Activated naive CD4-positive, alpha-beta T cell treated with anti-CD3 and anti-CD28 coated beads, Interleukin-2, amount 50 U/mL, for 72 hours (primary cell): ENCODE measurements at places on chromosomes 1 and 21. TPM values are rescaled to one million over a fixed set of nuclear protein-coding genes. Genes with fewer than 3 reads are reported as not detected.

The GJC2 gene
- total RNA-seq = 0.86 TPM

The IL6R gene
- 8.5 TPM for total RNA-seq

The CD160 gene
- 0.64 TPM for total RNA-seq

The NUDT4B gene
- not detected for total RNA-seq

The DDOST gene
- 140 TPM for total RNA-seq

The NPPB gene
- total RNA-seq = not detected

The C1orf94 gene
- total RNA-seq = not detected

DNA sequence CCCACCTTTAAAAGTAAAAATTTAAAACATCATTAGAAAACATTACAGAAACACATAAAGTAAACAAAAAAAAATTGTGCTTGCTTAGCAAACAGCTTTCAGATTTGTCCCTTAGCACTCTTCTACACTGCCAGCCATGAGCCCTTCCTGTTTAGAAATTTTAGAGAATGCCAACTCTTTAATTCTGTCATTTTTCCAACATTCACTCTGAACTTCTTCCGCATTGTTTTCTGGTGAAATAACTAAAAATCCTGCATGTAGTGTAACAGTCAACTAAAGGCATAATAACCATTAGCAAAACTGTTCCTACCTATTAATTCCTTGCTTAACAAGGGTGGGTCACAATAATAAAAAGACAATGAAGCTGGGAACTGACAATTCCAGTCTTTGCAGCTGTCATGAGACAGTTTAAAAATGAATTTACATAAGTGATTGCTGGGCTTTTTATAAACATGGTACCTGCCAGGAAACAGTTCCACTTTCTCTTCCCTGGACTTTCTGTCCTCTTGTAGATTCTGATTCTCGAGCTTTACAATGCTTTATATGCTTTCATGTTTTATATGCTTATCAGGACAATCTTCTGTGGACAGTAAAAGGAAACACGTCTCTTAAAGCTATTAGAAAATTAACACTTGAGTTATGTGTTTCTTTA, 19.0 kb downstream of the GNG12 start:
- DNase-seq = no peak

- no peak for DNase-seq
Measured at GRCh38 chr1:202113690-202114300, 8.9 kb upstream of the GPR37L1 start.

DNA sequence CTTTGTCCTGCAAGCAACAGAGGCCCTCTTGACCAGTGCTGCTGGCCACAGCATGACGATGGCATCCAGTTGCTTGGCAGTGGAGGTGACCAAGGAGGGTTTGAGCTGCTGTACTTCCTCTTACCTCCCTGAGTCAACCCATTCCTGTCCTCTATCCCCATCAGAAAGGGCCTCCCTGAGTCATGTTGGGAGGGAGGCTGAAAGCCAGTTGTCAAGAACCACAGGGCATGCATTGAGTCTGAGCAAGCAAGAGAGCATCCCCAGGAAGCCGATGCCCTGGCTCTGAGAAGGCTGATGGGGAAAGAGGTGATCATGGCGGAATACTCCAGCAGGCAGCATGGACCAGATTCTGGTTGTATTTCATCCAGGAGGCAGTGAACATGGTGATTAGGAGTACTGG, 69.6 kb downstream of the LACTBL1 start:
- no peak for DNase-seq

- no peak for DNase-seq
Measured at GRCh38 chr1:19923137-19923952, at the start of gene PLA2G2E. TSS of gene PLA2G2E (minus strand) at chr1:19923617. CDS start at chr1:19923559, 58 bp downstream.

DNA sequence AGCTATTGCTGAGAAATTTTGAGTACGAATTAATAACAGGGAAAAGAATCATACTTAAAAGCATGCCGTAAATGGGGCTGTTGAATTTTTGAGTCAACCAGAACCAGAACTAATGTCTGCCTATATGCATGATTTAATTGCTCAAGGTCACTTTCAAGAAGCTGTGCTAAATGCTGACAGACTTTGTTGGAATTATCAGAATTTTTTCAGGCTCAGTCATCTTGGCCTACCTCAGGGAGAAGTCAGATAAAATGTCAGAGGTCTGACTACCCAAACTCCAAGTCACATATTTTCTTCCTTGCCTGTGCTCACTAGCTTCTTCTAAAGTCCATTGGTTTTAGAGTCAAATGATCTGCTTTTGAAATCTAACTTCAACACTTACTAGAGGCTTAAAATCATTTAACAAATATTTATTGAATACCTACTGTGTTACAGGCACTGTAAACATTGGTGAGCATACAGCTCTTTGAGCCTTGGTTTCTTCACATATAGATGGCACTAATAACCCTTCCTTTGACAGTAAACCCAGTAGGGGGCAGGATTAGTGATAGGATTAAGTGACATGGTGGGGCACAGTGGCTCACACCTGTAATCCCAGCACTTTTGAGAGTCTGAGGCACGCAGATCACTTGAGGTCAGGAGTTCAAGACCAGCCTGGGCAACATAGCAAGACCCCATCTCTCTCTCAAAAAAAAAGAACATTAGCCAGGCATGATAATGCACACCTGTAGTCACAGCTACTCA, 121.2 kb upstream of the SLC44A3 start:
- DNase-seq = no peak

DNA sequence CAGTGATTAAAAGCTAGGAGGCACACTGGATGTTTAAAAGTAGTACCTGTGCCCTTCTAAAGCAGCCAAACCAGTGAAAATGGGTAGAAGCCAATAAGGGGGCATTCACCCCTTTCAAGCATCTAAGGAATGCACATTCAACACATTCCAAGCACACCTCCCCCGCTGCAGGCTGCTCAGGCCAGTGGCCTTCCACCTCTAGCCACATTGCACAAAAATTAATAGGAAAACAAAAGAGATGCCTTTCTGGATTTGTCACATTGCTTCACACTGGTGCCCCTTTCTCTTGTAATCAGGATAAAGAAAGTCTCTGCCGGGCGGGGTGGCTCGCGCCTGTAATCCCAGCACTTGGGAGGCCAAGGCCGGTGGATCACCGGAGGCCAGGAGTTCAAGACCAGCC, 834.0 kb downstream of the USP25 start:
- no peak for DNase-seq

DNA sequence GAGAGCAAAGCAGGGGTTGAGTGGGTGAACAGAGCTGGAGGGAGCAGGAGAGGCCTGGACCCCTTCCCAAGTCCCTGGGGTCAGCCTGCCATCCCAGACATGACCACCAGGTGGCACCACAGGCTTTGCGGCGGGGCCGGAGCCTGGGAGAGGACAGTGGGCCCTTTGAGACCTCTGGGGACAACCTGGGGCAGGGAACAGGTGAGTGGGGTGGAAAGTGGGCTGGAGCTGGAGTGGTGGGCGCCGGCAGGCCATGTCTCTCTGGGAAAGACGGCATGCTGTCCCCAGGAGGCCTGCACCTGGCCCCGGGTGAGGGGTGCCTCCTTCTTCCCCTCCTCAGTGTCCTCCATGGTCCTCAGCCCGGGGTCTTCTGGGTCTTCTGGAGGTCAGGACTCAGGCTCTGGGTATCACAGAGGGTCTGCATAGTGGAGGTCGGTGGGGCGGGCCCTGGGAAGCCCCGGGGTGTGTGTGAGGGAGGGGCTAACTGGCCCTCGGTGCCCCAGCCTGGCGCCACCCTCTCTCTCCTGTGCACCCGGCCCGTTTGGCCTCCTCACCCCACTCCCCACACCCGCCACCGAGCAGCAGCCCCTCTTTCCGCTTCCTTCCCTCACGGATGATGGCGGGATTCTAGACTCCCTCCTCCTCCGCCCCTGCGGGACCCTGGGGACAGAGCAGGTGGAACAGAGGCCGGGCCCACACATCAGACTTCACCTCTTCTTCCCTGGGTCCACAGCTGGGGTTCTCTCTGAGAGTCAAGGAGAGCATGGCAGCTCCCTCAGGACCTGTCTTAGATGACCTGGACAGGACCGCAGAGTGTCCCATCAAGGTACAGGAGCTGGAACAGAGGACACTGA, 28.5 kb upstream of the PKP1 start:
- peak; percentile 91 for DNase-seq

GRCh38 chr1:181061891-181062835, 26.3 kb upstream of the IER5 start:
- DNase-seq = no peak

- DNase-seq = no peak
Measured at GRCh38 chr1:221822591-221822990, 80.7 kb upstream of the DUSP10 start.

GRCh38 chr1:84090447-84091245, 53.4 kb upstream of the PRKACB start:
- no peak for DNase-seq
